Osteocyte (in vitro differentiated cells): ENCODE measurements at places on chromosomes 5 and 9.

DNA sequence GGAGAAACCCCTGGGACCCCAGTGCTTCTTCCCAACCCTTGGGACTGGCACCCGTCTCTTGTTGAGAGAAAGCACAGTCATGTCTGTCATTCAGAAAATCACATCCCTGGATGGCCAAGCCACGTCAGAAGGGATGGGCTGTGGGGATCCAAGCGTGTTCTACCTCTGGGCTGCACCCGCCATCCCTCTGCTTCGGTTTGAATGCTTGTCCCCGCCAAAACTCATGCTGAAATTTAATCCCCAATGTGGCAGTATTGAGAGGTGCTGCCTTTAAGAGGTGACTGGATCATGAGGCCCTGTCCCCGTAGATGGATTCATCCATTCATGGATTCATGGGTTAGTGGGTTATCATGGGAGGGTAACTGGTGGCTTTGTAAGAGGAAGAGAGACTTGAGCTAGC lies 27.0 kb downstream of the CEL start:
- DNase-seq, result no peak

- DNase-seq, result no peak
These were observed 375.1 kb downstream of the CHSY3 start for GRCh38 chr5:130279386-130279785.

DNA sequence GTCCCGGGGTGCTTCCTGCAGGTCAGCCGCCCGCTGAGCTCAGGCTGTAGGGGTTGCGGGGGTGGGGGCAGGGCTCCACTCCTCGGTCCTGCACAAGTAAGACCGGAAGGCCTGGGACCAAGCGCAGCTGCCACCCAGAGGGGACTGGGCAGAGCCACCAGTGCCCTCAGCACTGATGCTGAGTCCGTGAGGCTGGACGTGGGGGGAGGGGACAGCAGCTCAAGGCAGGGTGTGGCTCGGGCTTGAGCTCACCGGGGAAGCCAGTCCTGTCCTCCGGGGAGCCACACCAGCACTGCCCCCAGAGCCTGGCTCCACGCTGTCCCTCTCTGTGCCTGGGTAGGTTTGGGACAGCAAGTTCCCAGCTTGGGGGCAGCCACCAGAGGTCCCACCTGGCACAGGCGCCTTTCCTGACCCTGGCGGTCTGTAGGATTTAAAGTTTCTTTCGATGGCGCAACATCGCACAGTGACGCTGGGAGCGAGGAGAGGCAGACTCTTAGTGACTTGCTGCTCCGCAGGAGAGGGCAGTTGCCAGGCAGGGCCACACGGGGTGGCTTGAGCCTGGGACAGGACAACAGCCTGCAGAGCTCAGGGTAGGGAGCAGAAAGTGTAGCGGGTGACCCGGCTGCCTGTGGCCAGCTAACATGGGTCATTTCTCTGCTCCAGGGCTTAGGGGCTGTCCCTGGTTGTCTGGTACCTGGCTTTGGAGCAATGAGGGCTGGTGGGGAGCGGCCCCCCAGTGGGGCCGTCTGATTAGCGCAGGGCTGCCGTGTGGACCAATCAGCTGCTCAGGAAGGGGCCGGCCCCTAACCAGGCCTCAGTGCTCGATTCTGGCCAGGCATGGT lies 5.7 kb downstream of the LCN1 start:
- DNase-seq, result peak; percentile 81

DNA sequence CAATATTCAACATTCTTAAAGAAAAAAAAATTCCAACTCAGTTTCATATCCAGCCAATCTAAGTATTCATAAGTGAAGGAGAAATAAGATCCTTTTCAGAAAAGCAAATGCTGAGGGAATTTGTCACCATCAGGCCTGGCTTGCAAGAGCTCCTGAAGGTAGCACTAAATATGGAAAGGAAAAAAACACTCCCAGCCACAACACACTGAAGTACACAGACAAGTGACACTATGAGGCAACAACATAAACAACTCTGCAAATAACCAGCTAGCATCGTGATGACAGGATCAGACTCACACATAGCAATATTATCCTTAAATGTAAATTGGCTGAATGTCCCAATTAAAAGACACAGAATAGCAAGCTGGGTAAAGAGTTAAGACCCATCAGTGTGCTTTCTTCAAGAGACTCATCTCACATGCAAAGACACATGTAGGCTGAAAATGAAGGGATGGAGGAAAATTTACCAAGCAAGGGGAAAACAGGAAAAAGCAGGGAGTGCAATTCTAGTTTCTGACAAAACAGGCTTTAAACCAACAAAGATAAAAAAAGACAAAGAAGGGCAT lies 33.1 kb downstream of the ANKRD33B start:
- peak; percentile 3 for DNase-seq

GRCh38 chr9:36985061-36985768 lies 48.9 kb downstream of the PAX5 start:
- no peak for DNase-seq

GRCh38 chr9:38761999-38762398 lies 42.1 kb upstream of the FAM240B start:
- DNase-seq, result no peak

GRCh38 chr5:138369706-138370105 lies 17.2 kb downstream of the KDM3B start:
- no peak for DNase-seq

- no peak for DNase-seq
These were observed 6.1 kb downstream of the ST6GALNAC4 start for GRCh38 chr9:127910613-127911205.

DNA sequence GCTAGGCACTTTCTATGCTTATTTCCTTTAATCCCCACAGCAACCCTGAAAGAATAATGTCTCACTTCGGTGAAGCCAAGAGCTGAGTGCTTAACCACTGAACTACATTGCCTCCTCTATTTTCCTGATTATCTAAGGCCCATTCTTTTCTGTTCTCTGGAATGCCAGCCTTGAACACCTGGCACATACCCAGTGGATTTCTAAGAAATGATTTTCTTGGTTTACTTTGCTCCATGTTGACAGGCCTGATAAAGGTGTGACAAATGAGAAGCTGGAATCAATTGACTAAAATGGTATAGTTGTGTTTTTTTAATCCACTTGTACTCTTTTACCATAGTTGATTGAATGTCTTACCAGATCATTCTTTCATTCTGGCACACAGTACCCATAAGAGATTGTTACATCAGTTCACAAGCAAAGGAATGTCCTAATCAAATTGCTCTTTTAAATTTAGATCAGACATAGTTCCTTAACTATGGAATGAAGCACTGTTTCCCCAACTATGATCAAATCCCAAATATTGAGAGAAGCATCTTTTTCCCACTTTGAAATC lies 9.0 kb upstream of the ENC1 start:
- DNase-seq, result no peak
